ENCODE measurements at places on chromosomes 12 and 14. TPM values are rescaled to one million over a fixed set of nuclear protein-coding genes. Genes with fewer than 3 reads are reported as not detected.

- DNase-seq: no peak
Observed at GRCh38 chr12:116126610-116127009, 150.9 kb downstream of the MED13L start.

DNA sequence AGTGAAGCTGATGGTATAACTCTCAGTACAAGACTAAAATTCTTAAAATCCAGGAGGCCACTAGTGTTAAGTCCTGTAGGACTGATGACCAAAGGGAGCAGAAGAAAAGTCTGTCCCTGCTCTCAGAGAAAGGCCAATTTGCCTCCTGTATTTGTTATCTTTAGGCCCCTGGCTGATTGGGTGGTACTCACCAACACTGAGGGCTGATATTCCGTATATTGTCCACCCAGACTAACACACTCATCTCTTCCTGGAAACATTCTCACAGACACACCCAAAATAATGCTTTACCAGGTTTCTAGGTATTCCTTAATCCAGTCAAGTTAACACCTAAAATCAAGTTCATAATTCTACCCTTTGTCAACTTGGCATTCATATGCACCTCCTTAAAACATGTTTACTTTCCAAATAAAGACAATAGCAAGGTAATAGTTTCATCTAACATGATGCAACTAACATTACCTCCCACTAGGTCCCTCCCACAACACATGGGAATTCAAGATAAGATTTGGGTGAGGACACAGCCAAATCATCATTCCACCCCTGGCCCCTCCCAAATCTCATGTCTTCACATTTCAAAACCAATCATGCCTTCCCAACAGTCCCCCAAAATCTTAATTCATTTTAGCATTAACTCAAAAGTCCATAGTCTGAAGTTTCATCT is 84.3 kb downstream of the EGLN3 start:
- DNase-seq: no peak

DNA sequence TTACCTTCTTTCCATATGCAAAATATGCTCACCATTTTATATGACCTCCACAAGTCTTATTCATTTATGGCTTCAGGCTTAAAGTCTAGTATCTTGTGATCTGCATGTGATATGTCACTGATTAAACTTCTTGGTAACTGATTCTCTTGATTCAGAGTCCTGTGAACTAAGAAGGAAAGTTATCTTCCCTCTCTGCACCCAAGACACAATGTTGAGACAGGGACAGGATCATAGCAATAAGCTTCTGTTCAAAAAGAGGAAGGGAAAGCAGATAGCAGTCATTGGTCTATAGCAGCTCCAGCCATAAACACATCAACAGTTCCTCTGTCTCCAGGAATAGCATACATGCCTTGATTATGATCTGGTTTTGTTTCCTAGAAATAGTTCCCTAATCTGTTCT is 103.1 kb downstream of the UNC79 start:
- no peak for DNase-seq

GRCh38 chr14:52112336-52113018 is 43.6 kb upstream of the NID2 start:
- no peak for DNase-seq

DNA sequence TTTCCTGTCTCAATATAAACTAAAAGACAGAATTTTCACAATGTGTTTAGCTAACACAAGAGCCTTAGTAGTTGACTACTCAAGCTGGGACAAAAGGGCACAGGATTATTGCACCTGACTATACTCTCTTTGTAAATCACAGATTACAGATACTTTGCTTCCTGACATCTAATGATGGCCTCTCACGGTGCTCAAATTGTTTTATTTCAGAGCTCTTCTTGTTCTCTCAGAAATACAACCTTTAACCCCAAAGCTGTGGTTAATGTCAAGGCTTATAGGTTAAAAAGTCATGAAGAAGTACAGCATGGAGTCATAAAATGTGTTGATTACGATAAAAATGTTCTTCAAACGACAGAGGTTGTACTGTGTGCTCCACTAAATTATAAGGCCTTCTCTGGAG is 89.9 kb upstream of the CPNE8 start:
- DNase-seq: no peak

GRCh38 chr12:25263594-25263993 is 12.9 kb upstream of the KRAS start:
- no peak for DNase-seq

- DNase-seq: no peak
Observed at GRCh38 chr12:22808860-22809259, 183.9 kb downstream of the ETNK1 start.

DNA sequence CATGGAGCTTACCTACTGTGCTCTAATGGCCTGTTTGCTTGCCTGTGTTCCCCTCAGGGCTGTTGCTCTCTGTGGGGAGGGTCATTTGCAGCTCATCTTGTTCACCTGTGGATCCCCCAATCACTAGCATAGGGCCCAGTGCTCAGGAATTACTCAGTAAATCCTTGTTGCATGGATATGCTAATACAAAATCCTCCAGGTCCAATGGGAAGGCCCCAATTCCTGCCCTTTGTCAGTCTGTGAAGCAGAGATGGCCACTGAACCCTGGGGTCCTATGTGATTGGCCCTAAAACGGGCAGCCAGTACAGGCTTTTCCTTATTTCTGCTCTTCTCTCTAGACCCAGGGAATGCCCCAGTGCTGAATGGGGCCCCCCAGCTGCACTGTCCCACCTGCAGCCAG is 44.1 kb downstream of the FOS start:
- DNase-seq: no peak

DNA sequence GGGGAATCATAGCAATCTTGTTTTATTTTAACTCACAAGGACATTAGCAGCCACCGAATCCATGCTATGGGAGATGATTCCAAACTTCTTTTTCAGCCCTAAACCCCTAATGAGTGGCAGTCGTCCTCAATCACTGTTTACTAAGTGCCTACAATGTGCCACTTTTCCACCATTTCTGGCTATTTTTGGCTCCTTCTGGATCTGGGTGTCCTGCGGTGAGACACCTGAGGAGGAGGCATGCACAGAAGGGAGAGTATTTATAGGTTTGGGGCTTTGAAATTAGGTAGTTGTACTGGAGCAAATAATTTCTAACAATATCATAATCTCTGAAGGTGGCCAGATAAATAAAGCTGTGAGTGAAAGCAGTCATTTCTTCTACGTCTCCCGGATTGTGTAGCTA is 1125.6 kb downstream of the BCL11B start:
- DNase-seq: no peak

DNA sequence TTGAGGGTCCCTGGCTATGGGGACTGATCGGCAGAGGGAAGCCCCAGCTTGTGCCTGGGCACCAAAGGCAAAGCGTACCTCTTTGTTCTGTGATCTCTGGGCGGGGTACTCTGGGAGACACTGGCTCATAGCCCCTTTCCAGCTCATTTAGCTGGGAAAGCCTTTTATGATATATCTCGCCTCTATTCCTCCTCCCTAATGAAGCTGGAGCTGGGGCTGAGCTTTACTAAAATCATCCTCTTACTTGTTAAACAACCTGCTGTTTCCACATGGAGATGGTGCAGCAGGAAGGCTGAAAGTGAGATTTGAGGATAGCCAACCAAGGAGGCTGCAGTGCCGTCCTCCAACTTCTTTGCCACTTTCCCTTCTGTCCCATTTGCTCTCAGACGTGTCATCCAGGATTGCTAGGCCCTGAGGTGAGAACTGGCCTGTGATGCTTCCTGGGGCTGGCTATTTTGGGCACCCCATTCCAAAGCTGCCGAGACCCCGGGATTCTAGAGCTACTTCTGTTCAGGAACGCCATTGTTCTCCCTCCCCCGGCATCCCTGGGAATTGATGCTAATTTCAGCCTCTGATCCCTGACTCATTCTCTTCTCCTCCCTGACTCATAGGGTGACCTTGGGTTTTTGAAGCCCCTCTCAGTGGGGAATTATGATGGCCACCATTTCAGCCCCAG is 16.0 kb downstream of the PDE1B start:
- no peak for DNase-seq

DNA sequence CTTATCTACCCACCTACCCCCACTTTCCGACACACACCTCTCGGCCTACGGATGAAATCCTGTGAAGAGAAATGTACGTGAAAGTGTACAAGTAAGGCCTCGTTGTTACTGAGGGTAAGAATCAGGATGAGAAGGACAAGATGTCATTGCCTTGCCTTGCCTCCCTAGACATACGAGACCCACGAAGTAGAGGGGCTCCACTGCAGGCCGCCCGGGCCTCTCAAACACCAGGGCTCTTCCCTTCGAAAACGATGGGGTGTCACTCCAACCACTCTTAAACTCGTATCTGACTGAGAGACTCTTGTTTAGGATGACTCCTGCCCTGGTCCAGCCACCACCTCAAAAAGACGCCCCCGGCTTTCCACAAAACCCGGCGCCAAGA is 498 bp downstream of the RACGAP1 start:
- DNase-seq: peak; percentile 23

GRCh38 chr14:85595981-85596380 is 66.0 kb downstream of the FLRT2 start:
- DNase-seq: no peak

GRCh38 chr12:26268841-26269561 is 73.6 kb downstream of the SSPN start:
- DNase-seq: no peak

DNA sequence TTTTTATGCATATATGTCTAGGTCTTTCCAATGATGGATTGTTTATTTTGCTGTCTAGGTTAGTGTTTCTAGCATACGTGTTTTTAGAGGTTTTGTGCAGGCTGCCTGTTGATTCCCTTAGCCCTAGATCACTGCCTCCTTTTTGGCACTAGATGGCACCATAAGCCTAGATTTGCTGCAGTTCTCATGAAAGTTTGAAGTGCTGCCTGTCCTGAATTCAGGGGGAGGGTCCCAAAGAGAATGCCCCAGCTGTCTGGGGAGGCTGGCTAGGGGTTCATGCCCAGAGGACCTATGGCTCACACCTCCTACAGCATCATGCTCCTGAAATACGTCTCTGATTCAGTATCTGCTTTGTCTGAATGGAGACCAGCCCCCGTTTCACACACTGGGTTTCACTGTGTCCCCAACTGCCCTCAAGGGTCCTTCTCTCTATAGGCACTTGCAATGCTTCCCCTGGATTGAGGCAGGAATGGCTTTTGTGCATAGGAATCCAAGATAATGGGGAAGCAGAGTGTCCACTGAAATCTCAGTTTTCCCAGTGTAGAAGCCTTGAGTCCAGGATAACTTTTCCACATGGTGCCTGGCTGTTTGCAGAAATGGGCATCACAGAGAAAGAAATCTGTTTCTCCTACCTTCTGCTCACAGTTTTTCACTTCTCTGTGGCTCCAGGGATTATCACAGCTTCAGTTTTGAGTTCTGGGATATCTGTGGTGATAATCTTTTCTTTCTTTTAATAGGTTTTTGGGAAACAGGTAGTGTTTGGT is 14.2 kb upstream of the TXNRD1 start:
- DNase-seq: peak; percentile 82

- no peak for DNase-seq
Observed at GRCh38 chr12:128977441-128977840, 124.2 kb downstream of the GLT1D1 start.

GRCh38 chr12:68405343-68405781 is 73.2 kb upstream of the MDM1 start:
- peak; percentile 74 for DNase-seq

The RASAL1 gene
- not detected for total RNA-seq

The RAB15 gene
- total RNA-seq: 4.6 TPM

The TSPAN19 gene
- total RNA-seq: under 0.01 TPM

The GYS2 gene
- total RNA-seq: not detected

Measured in lung microvascular endothelial cell (primary cell).